ENCODE measurements at places on chromosomes 1 and 21.

- DNase-seq, result peak; percentile 15
These were observed 4.8 kb upstream of the ASB17 start for GRCh38 chr1:75937034-75937433.

GRCh38 chr1:39898191-39898590 lies 3.5 kb downstream of the MYCL start:
- no peak for DNase-seq

- DNase-seq, result no peak
These were observed 1125.7 kb downstream of the BRINP3 start for GRCh38 chr1:189351960-189352359.

DNA sequence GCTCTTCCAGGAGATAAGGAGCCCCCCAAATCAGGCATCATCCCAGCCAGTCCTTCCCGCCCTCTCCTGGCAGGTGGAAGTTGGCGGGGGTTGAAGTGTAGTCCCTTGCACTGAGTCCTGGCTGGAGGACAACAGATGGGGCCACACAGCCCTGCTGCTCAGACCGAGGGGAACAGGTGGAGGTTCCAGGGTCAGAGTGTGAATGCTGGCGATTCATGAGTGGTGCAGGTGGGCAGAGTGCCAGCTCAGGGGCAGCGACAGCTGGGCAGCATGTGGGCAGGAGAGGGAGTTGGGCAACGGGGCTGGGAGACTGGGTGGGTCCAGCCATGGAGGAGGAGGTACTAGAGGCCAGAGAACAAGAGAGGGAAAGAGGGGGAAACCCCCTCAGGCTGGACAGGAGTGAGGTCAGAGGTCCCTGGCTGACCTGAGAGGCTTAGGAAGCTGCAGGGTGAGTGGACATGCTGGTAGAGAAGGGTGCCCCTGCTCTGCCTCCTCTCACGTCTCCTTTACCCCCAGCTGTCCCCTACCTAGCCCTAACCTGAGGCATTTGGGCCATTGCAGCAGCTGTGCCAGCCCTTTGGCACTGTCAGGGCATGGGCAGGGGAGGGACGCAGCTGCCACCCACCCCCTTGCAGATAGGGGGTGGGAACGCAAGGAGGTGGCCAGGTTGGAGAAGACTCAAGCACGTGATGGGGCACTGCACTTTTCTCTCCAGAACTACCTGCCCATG lies 11.3 kb upstream of the ADORA1 start:
- no peak for DNase-seq

- DNase-seq, result no peak
These were observed at the start of gene KRTAP12-1 for GRCh38 chr21:44681861-44682579. TSS of gene KRTAP12-1 (minus strand) at chr21:44682163. CDS start at chr21:44682123, 40 bp downstream.

DNA sequence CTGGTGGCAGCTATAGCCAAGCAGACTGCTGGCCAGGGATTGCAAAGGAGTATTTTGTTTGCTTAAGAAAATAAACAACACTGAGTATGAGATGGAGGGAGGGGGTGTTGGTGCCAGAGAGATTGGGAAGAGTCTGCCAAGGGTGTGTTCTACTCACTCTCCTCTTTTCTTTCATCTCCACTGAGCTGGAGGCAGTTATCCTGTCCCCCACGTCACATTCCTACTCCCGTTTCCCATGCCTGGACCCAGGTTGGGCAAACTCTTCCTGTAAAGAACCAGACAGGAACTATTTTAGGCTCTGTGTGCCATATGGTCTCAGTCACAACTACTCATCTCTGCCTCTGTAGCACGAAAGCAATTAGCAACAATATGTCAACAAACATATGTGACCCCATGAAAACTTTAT lies 1.4 kb upstream of the IL24 start:
- DNase-seq, result no peak

DNA sequence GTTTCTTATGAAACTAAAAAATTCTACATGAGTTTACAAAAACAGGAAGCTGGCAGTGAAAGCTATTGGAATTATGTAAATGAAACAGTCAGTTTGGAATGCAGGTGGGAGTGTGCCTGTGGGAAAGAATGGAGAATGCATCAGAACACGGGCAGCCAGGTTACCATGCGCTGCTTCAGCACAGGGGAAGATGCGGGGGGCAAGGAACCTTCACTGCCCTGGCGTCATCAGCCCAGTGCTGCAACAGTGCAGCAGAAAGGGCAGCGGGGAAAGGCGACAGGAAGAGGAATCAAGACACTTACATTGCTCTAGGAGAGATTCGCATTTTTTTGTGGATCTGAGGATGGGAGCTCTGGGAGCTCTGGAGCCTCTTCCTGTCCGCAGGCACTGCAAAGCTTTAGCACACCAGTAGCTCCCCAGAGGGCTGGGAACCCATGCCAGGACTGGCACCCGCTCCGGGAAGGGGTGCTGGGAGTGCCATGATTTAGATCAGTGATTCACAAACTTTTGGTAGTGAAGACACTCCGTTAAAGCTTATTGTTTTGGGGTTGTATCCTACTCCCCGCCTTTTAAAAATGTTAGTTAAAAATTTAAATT lies 64.1 kb upstream of the WDR26 start:
- DNase-seq, result peak; percentile 58

- no peak for DNase-seq
These were observed 29.9 kb upstream of the DDAH1 start for GRCh38 chr1:85494904-85495266.

DNA sequence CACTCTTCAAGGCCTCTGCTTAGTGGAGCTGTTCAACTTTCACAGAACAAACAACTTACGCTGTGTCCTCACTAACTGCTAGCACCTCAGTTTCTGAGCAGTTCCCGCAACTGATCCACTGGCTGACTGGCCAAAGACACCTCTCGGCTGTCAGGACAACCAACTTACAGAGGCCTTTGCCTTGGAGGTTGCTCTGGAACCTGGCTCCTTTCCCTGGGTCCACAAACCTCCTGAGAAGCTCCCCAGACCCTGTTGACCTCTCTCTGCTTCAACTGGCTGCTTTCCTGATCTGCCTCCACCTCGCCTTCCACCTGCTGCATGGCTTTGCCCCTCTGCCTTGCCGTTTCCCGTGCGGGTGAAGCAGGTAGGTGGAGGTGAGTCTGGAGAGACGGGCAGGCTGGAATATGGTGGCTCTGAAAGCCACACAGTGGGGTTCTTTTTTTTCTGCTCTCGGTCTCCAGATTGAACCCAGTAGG lies 13.0 kb downstream of the BTBD19 start:
- no peak for DNase-seq

DNA sequence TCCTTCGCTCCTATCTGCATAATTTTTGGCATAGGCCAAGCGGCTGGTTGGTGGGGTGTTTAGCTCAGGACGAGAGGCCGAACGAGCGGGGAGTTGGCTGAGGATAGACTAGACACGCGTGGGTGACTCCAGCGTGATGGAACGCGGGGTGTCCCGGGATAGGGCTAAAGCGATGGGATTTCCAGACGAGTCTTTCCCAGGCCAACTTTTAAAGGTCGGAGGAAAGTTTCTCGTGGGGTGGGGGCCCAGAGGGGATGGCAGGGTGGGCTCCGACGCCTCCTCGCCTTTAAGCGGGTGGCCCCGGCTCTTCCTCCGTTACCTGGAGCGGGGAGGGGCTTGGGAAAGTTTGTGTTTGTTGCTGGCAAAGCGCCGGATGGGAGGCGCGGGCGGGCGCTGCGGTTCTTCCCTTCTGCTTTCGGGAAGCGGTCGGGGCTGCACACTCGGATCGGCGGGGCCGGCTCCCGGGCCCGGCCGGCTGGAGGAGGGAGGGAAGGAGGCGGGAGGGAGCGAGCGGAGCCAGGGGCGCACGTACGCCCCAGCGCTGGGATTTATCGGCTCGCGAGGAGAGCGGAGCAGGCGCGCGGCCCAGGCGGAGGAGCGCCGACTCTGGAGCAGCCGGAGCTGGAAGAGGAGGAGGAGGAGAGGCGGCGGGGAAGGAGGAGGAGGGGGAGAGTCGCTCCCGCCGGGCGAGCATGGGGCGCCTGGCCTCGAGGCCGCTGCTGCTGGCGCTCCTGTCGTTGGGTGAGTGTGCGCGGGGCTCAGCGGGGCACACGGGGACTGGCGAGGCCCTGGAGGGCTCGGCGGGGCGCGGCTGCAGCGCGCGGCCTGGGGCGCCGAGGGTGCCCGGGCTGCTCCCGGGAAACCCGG lies at the start of gene PTGFRN:
PTGFRN (plus strand) TSS at position 405 of the 867 bp plus-strand sequence; CDS start at position 693, 288 bp downstream.
- no peak for DNase-seq

DNA sequence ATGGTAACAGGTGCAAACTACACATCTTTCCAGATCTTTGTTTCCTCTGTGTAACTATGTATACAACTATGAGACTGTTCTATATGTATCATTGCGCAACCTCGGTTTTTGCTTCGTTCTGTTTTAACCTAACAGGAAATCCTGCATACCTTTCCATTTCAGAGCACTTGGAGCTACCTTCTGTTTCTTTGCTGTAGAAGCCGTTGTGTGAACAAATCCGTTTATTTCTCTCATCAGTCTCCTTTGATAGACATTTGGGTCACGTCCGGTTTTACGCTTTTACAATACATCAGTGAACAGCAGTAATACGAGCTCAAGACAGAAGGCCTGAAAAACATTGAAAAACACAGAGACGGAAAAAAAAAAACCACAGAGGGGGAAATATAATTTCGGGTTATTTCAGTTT lies 10.5 kb downstream of the ATP5IF1 start:
- no peak for DNase-seq

- no peak for DNase-seq
These were observed 200.0 kb downstream of the KCNK2 start for GRCh38 chr1:215282557-215282956.

DNA sequence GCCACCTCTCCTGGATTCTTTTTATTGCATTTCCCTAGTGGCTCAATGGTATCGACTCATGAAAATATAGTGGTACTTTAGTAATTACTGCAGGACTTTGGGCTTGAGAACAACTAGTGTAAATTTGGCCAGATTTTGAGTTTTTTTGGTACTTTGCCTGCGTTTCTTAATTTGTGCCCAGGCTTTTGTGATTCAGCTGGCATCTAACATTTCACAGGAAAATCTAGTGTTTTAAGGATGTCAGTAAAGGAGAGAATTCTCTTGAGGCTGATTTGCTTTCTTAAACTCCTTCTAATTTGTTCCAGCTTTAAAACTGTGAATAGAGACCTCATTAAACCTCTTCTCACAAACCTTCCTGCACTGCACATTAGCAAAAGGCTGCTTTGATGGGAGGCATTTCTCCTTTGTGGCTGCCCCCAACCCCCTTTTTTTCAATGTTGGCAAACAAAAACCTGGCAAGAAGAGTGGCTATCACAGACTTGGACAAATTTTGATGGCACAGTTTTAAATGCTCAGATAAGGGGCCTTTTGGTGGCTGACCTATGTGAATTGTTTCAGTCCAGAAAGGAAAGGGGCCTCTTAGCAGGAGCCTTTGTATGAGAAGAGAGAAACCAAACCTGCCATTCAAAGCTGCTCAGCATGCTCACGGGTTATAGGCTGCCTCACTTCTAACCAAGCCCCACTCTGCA lies 113.4 kb upstream of the RAVER2 start:
- DNase-seq, result no peak
